ENCODE measurements at places on chromosomes 12 and 14. TPM values are rescaled to one million over a fixed set of nuclear protein-coding genes. Genes with fewer than 3 reads are reported as not detected.
A peak's percentile ranks its signal among the peaks of the same experiment; 100 is the strongest.

- DNase-seq, result no peak
Observed at GRCh38 chr14:92850492-92850891, 56.4 kb downstream of the GOLGA5 start.

DNA sequence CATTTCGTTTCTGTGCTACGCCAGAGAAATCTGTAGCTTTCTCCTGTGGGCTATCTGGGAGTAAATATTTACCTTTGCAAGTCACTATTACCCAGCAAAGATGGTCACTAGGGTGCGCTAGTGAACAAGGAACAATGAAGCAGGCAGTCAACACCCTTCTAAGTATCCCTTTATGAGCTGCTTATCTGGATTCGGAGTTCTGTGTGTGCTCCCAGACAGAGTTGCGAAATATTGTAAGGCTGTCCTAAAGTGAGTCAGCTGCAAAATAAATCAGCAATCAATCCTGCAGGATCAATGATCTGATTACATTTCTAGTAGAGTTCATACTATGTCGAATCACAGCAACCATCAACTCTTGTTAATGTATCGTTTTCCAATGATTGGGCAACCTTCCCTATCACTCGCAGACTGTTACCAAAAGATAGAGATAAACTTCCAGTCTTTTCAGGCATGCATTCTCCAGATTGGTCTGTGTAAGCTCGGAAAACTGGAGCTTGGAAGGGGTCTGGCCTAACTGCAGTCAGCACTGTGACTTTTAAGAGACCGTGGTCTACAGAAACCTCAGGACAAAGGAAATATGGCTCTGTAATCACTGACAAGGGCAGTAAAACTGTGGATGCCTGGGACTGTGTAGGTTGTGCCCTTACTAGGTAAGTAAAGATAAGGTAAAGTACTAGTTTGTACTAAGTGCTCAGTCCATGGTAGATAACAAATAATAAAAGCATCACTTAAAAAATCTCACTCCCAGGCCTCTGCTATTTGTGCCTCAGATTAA lies 133.5 kb downstream of the KCNK10 start:
- peak; percentile 20 for DNase-seq

- no peak for DNase-seq
Observed at GRCh38 chr12:87756721-87757120, 272.5 kb downstream of the C12orf50 start.

The GLI1 gene
- not detected for total RNA-seq

DNA sequence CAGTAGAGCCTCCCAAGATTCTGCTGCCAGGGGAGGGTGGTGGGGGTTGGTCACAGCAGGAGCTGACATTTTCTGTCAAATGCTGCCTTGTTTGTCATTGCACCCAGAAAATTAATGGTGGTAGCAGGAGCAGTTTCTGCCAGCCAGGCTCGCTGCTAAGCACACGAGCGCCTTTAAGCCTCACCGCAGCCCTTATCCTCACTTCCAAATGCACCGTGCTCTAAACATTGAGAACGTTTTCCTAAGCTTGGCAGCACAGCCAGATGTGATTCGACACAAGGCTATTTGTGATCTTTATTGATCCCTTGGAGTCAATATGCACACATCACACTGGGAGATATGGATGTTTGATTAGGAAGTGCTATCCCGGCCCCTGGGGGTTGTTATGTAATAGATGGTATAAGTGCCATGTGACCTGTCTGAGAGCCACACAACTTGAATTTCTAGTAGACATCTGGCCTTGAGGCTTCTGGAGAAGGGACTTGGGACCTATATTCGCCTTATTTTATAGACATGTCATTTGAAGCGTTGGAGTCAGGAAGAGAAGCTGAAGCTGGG lies 31.6 kb upstream of the BEGAIN start:
- no peak for DNase-seq

GRCh38 chr12:51368640-51369517 lies 22.3 kb downstream of the GALNT6 start:
- DNase-seq, result no peak

DNA sequence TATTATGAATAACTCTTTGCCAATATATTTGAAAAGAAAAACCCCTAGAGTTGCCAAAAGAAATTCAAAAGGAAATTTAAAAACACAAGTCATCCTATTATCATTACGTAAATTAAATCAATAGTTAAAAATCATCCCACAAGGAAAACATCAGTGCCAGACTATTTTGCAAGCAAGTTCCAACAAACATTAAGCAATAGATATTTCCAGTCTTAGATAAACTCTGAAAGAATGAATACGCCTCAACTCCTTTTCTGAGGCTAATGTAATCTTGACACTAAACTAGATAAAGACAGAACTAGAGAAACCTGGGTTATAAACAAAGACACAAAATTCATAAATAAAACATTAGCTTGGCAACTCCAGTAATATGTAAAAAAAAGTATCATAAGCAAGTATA lies 245.9 kb downstream of the FOXN3 start:
- DNase-seq, result no peak

DNA sequence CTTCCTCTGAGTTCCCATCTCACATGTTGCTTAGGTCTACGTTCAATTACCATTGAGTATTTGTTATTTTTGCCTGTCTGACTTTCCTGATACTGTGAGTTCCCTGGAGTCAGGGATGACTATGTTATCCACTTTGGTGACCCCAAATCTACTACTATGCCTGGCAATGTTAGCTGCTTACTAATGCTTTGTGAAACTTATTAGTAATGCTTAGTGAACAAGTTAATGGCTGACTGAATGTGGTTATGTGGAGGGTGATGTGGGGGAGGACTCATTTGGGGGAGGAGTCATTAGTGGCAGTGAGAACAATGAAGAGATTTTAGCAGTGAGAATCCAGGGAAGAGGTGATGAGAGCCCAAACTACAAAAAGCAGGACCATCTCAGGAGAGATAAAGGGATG lies 121.6 kb downstream of the KTN1 start:
- DNase-seq, result no peak

GRCh38 chr12:14417715-14418114 lies 52.2 kb downstream of the ATF7IP start:
- DNase-seq, result peak; percentile 61

The KCNH3 gene
- not detected for total RNA-seq

The COQ5 gene
- 32.2 TPM for total RNA-seq

GRCh38 chr12:51911307-51911706 lies 4.0 kb downstream of the ACVRL1 start:
- no peak for DNase-seq

GRCh38 chr12:30934811-30935210 lies 8.3 kb downstream of the TSPAN11 start:
- no peak for DNase-seq

The ALKBH2 gene
- 15.2 TPM for total RNA-seq

The KERA gene
- not detected for total RNA-seq

DNA sequence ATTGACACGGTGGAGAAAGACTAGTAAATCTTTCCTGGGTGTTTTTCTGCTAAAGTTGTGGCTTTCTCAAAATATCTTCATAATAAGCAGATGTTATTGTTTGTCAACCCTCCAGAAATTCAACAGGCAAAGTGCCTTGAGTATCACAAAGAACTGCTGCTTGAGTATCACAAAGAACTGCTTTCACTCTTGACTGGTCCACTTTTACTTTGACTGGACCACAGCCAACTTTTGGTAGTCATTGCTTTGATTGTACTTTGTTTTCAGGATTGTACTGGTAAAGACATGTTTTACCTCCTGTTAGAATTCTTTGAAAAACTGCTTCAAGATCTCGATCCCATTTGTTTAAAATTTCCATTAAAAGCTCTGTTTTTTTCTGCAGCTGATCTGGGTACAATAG lies 62.6 kb downstream of the PDZRN4 start:
- DNase-seq, result no peak

DNA sequence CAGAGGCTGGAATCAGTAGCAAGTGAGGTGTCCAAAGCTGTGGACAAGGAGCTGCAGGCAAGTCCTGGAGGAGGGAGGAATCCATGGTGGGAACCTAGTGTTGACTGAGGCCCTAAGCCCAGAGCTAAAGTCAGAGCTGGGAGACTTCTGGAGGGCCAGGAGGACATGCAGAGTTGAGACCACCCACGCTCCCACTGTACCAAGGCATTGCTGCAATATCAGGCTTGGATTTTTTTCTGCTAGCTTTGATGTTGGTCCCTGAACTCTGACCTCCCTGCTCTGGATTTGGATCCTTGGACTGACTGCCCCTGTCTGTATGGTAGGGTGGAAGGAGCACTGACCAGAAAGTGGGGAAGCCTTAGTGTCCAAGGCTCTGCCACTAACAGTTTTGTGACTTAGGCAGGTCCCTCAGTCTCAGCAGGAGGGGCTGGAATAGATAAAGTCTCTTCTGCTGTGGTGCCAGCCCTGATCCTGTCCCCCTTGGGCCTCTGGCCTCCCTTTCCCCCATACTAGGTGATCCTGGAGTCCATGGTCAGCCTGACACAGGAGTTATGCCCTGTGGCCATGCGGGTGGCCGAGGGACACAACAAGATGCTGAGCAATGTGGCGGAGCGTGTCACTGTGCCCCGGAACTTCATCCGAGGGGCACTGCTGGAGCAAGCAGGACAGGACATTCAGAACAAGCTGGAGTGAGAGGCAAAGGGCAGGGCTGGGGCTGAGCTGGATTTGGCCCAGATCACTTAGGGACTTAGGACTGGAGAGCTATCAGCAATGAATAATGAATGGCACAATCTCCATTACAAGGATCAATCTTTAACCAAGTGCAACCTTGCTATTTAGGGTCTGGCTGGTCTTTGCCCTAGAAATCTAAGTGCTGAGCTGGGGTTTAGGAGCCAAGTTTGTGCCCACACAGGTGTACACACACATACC lies 9.4 kb downstream of the CARMIL3 start:
- no peak for DNase-seq

- DNase-seq, result no peak
Observed at GRCh38 chr14:59465316-59466135, at the start of gene GPR135. TSS of gene GPR135 (minus strand) at chr14:59465380. CDS start at chr14:59465226, 154 bp downstream.

Data from PC-9 (cell line).